Endothelial cell of umbilical vein (primary cell): ENCODE measurements at places on chromosomes 3 and 15. TPM values are rescaled to one million over a fixed set of nuclear protein-coding genes. Genes with fewer than 3 reads are reported as not detected.

GRCh38 chr3:43998836-43999727, 242.6 kb upstream of the TOPAZ1 start:
- peak; percentile 6 for DNase-seq
- no peaks in the 10 kb centered on the region for H3K36me3 ChIP-seq
- H3K27me3 ChIP-seq, result peaks cover 59% of the 10 kb centered on the region
- peak overlapping the region; percentile 15 for H3K4me3 ChIP-seq

DNA sequence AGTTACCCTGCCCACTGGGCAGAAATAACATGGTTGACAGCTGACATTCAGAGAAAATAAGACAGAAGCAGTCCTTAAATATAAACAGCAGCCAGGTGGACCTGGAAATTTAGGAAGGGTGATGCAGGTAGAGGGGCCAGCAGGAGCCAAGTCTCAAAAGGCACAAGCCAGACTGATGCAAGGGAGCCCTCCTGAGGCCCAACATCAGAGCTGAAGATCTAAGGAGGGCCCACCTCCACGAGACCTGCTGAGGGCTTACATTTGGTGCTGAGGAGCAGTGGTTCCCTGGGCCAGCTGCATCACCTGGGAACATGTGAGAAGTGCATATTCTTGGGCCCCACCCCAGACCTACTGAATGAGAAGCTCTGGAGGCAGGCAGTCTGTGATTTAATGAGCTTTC, 105.5 kb upstream of the TRIM42 start:
- DNase-seq, result no peak
- no peak overlapping the region for H3K4me3 ChIP-seq
- H3K27ac ChIP-seq, result no peak overlapping the region
- H3K36me3 ChIP-seq, result no peaks in the 10 kb centered on the region
- H3K27me3 ChIP-seq, result no peaks in the 10 kb centered on the region
- no peaks in the 10 kb centered on the region for H3K4me1 ChIP-seq

GRCh38 chr3:12615266-12615665, 48.7 kb downstream of the RAF1 start:
- no peaks in the 10 kb centered on the region for H3K27me3 ChIP-seq
- peaks cover 6% of the 10 kb centered on the region for H3K36me3 ChIP-seq

Gene SH2D7
- total RNA-seq, result not detected in 2 replicates

Gene PLSCR2
- total RNA-seq, result not detected in 2 replicates
